ENCODE measurements at places on chromosomes 5 and 9. TPM values are rescaled to one million over a fixed set of nuclear protein-coding genes. Genes with fewer than 3 reads are reported as not detected.
A peak's percentile ranks its signal among the peaks of the same experiment; 100 is the strongest.

- peak; percentile 96 for DNase-seq
These were observed 12.7 kb downstream of the PDGFRB start for GRCh38 chr5:150142959-150143349.

The CNTFR gene
- total RNA-seq = 0.05 TPM

GRCh38 chr5:180171568-180172094 is 37.4 kb downstream of the RASGEF1C start:
- DNase-seq = no peak

DNA sequence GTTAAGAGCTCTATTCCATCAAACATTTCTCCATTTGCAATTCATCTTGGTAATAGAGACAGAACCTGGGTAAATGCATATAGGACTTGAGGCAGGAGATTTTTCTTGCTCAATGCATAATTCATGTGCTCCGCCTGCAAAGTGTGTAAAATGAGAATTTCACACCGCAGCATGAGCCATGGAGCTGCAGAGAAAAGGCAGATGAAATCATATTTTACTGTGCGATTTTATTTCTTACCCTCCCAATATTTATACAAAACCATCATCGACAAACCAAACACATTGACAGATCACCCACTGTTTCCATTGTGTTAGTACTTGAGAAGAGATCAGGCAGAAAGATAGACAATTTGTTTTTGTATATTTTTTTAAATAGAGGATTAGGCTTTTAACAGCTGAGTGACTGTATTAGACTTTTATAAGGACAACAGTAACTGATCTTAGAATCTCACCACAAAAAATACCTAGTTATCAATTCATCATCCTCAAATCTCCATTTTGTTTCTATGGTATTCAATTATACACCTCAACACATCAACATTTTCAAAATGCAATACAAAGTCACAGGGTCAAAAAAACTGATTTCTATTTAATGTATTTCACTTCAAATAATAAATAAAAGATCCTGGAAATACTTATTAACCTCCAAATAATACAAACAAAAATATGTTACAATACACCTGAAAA is 191.1 kb downstream of the AP3B1 start:
- DNase-seq = no peak

- DNase-seq = peak; percentile 9
These were observed 22.4 kb downstream of the SPINK5 start for GRCh38 chr5:148085977-148086705.

- DNase-seq = no peak
These were observed 26.9 kb downstream of the DAP start for GRCh38 chr5:10734037-10734709.

The ADAMTSL1 gene
- 4.2 TPM for total RNA-seq

DNA sequence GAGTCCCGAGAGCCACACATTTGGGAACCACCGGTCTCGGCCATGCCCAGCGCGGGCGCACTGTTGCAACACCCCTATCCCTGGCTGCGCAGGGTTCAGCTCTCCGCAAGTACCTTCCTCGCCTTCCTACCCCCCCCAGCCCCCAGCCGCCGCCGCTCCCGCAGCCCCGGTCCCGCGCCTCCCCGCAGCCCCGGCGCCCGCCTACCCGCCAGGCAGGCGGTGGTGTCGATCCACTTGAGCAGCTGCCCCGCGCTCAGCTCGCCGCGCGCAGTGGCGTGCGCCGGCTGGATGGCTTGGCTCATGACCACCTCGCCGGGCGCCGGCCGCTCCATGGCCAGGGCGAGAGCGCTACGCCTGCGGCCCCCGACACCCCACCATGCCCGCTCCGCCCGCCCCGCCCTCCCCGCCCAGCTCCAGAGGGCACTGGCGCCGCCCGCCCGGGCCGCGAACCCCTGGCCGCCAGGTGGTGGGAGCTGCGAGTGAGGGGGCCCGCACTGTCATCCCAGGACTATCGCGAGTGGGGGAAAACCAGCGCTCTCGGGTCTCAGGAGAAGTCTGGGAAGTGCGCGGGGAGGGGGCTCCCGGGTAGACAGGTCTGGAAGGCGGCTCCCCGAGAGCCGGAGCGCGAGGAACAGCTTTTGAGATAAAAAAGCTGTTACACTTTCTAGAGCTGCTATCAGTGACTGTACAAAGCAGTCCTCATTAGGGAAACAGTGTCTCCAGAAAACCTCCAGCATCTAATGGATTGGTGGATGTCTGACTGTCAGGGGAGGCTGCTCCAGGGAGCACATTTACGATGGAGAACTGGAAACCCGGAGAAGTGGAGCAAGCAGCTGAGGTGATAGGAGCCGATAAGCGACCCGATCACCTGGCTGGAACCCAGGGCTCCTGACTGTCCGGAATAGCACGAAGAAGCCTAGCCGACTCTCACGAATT is at the start of gene ACOT12:
Gene ACOT12 (minus strand): TSS at position 352 of the 936 bp plus-strand sequence. CDS start 20 bp downstream, at position 332.
- no peak for DNase-seq

DNA sequence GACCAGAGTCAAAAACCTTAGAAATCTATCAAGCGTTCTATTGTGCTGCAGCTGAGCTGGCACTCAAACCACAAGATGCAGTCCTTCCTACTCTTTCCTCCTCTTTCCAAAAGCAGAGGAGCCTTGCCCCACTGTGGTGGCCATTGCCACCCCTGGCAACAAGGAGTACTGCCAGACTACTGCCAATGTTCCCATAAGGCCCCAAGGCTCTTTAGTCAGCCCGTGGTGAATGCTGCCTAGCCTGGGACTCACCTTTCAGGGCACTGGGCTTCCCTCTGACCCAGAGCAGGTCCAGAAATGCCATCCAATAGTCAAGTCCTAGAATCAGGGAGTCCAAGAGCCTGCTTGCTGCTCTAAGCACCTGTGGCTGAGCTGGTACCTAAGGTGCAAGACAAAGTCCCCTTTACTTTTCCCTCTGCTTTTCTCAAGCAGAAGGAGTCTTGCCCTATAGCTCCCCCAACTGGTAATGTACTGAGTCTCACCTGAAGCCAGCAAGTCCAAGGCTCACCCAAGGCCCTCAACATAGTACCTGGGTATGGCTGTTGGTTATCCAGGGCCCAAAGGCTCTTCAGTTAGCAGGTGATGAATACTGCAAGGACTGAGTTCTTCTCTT is 219.4 kb downstream of the ATPSCKMT start:
- DNase-seq = peak; percentile 56

DNA sequence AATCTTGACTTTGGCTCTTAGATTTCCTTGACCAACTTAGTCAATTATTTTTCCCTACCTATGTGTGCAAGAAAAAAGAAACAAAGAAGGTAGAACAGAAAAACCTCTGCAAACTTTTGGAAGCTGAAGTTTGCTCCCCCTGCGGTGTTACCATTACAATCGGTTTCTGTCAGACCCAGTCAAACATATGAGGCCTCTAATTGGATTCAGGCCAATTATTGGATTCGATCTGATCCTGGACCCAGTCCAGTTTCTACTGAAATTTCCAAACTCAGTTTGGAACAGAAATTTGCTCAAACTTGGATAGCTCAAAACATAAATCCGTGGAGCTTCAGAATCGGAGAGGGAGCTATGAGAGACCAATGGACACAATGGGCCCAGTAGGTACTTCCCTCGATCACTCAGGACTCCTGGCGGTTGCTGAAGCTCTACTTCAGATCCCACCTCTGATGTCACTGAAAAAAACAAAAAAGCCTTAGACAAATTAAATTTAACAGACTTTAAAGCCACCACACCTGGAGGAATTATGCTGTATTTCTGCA is 523.9 kb downstream of the DMRTA1 start:
- DNase-seq = no peak

DNA sequence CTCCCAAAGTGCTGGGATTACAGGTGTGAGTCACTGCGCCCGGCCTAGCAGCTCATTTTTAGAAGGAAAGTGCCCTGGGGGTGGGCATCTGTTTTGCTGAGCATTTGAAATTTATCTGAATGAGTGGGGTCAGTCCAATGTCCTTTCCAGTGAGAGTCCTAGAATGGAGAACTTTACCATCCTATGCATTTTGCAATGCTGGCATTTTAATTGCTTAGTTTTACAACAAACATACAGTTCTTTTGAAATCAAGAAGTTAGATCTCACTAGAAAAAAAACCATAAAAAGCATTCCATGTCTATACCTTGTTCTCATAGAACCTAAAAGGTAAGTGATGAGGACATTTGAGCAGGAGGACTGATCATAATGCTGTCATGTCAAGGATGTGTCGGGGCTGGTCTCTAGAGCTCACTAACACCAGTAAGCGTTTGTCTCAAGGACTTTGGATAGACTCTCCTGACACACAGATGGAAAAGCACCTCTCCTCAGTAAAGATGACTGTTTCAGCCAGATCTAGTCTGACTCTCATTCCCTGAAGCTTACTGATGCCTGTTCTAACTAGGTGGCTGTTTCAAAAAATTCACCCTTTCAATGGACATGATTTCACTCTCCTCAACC is 83.9 kb downstream of the DCP2 start:
- no peak for DNase-seq

- DNase-seq = peak; percentile 59
These were observed 182.3 kb downstream of the C9orf152 start for GRCh38 chr9:110025551-110026170.

DNA sequence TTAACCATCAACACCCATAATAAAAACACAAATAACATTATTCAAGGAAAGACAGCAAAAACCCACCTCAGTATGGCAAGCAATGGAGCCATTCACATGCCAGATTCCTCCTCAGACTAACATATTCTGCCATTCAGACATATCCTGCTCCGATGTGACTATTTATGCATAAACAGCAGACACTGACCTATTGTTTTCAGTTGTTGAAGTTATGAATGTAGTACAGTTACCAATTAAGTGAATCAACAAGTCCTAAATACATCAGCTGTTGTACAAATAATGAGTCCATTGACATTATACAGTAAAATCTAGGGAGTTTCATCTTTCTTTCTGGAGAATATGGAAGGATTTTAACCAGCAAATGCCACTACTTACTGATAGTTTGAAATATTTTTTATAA is 131.7 kb downstream of the DENND1A start:
- no peak for DNase-seq
